ENCODE measurements at places on chromosomes 1 and 21.

DNA sequence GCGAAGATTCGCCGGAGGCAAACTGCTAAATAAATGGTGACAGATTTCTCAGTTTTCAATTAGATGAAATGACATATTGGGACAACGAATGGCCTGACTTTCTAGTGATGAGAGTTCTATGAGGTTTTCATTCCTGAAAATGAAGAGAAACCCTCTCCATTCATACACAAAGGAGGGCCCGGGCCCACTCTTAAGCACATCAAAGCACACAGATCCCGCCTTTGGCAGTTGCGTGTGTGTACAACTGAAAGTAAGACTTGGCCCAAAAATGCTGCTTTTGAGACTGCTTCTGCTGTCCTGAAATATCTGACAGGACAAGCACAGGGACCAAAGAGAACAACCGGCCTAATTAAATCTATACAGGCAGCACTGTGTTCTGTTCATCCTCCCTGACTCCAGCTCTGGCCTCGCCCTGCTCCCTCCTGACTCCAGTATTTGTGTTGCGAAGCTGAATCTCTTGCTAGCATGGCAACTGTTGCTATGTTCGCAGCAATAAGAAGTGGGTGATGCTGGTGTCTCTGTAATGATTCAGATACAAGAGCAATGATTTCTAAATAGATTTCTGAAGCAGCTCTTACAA, 7.4 kb downstream of the LRRC53 start:
- DNase-seq = no peak

DNA sequence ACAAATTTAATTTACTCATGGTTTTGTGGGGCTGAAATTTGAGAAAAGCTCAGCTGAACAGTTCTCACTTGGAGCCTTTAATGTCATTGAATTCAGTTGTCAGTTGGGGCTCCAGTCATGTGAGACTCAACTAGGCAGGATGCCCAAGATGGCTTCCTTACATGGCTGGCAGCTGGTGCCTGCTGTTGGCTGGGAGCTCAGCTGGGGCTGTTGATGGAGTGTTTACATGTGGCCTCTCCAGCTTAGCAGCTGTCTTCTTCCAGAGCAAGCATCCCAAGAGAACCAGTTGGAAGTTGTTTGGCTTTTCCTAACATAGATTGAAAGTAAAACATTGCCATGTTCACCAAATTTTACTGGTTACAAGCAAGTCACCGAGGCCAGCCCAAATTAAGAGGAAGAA, 81.8 kb upstream of the KCNA3 start:
- no peak for DNase-seq

DNA sequence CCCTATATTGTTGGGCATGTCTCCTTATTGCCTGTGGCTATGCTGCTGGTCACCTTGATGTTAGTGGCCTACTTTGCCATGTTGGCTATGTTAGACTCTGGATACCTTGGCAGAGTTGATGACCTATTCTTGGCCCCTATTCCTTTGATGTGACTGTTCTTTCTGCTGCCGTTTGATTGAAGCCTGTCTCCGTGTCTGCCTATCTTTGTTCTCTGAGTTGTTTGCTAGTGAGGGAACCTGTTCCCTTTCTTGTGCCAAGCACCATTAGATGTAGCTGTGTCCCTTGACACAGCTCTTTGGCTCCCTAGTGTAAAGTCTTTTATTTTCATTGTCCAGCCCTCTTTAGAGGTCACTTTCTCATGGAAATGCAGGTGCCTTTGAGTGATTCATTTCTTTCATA, 28.7 kb upstream of the PAPPA2 start:
- no peak for DNase-seq

DNA sequence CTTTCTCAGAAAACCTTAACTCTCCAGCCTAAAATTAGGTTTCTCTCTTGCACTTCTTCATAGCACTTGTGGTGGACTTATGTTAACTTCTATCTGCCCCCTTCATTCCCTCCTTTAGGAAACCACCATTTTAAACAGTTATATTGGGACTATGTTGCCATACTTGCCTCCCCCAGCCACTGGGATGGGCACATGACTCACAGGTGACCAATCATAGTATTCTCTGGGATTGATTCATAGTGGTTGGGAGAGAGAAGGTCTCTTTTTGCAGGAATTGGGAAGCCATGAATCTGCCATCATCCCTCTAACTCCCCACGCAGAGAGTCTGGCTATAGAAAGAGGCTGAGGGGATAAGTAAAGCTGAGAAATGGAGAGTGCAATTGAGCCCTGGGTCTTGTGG, 50.4 kb upstream of the NRDC start:
- DNase-seq = no peak

DNA sequence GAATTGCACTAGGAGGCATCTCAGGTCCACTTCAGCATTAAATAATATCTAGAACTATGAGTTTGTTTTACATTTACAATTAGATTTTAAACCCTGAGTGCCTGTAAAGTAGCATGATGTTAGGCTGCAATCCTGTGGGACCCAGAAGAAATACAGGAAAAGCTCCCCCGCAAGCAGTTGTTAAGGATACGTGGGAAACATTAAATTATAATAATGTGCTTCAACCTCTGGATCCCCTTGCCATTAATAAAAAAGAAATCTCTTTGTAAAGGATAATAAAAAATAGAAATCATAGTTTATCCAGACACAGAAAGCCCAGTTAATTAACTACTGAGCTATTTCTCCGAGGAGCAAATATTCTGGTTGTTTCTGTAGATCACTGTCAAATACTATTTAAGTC, 106.0 kb downstream of the PCNX2 start:
- no peak for DNase-seq

DNA sequence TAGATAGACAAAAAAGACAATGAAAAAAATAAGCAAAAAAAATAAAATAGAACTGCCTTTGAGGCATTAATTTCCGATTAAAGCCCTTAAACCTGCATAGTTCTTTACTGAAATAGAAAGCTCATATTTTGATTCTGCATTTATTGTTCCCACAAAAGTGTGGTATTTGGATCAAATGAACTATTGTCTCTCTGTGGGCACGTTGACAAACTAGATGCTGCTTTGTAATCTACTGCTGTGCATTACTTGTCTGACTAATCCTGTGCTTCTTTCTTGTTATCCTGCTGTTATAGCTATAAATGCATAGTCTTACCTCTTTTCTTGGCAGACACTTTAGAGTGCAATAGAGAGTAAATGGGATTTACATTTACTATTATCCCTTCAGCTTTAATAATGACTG, 31.4 kb upstream of the SLC35D1 start:
- DNase-seq = no peak

DNA sequence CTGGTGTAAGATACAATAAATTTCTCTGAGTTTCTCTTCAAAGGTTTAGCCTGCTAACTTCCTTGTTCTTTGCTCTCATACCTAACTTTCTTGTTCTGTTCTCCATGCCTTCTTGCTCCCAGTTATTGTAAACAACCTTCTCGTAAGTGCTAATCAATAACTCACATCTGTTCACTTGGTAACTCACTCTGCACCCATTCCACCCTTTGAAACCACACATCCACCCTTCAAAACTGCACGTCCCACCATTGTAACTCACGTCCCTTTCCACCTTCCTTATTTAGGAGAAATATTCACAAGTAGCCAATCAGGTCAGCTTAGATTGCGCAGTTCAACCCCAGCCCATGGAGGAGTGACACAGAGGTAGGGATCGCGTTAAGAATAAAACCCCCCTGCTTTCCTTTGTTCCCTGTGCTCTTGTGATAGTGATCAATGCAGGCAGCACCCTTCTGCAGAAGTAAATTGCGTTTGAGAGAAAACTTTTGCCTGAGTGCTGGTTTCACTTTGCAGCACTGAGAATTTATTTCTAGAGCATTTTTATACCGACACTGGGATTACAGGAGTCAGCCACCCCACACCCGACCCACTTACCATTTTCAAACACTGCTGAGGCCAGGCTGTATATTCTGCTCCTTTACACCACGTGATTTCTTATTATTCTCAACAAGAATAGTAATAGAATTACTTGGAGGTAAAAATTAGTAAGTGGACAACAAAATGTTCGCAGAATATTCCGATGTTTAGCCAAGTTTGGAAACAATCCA, 789.2 kb upstream of the RGS18 start:
- no peak for DNase-seq

DNA sequence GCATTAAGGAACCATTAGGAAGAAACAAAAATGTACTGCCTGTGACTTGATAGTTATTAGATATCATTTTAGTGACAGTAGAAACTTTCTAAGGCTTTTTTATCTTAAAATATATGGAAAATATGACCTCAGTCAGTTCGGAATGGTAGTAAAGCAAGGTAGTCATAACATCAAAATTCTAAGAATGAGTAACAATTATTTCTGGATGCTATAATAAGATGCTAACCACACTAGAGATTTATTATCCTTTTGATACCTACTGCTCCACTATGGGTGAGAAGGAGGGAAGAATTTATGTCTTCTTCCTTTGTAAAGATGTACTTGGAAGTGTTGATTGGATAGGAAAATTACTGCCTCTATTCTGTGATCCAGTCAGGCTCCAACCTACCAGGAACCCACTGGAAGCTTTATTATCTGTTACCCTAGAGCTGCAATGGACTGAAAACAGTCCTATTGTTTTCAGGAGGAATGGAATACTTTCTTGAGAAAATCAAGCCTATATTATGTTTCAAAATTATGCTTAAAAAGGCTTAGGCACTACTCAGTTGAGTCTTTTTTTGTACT, 8.8 kb downstream of the FMN2 start:
- no peak for DNase-seq

- no peak for DNase-seq
These were observed 148.9 kb upstream of the VANGL1 start for GRCh38 chr1:115492880-115493279.

DNA sequence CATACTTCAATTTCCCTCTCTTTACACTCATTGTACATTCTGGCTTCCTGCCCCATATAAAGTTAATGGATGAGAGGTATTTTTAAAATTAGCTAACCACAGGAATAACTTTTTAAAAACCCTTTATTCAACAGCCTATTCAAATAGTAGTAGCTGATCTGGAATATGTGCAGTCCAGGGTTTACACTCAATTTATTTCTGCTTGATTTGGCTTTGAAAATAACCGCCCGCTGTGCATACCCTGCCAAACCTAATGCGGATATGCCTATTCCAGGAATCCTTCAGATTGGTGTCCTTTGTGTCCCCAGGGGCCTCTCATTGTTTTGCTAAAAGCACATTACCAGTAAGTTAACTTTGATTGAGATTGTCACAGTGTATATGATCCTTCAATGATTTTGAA, 1686.2 kb downstream of the PLA2G4A start:
- no peak for DNase-seq

DNA sequence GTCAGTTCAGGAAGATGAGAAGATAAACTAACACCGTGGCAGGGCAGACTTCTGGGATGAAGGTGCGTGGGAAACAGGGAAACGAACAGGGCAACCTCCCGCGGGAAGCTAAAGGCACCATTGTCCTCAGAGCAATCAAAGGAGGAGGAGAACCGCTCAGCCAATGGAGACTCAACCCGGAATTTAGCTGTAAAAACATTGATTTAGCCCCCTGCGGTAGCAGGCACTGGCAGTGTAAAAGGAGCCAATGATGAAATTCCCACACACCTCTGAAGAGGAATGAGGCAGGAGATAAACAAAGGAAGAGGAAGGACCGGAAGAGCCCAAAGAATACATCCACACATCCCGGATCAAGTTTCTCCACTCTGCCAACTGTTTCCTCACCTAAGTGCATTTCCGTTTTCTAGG, 19.5 kb downstream of the HLCS start:
- DNase-seq = no peak

- no peak for DNase-seq
These were observed 22.4 kb upstream of the SMPDL3B start for GRCh38 chr1:27912429-27912828.

- no peak for DNase-seq
These were observed 139.7 kb upstream of the C1orf87 start for GRCh38 chr1:60213253-60213652.
